ENCODE measurements at places on chromosomes 12 and 14.

GRCh38 chr14:20278414-20278813 lies 27.3 kb downstream of the TTC5 start:
- no peak for DNase-seq

GRCh38 chr12:131008131-131008912 lies 54.6 kb downstream of the ADGRD1 start:
- no peak for DNase-seq

DNA sequence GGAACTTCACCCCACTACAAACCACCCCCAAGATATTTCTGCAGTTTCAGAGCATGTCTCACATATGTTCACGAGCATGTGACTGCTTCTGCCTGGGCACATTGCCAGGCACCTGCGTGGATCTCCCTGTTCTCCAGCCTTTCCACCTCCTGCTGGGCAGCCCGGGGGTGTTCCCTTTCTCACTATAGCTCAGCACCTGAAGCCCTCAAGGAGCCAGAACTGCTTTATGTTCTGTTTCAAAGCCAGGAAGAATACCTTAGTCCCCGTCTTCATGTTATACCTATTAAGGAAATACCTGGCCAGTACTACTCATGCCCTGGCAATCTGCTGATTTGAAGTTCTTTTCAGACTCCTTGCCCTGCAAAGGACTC lies 4.2 kb upstream of the FGF6 start:
- DNase-seq: no peak

- no peak for DNase-seq
These were observed 37.0 kb downstream of the CDKL1 start for GRCh38 chr14:50359631-50360030.

GRCh38 chr12:16636435-16637055 lies 30.6 kb upstream of the LMO3 start:
- no peak for DNase-seq

- DNase-seq: no peak
These were observed 14.9 kb downstream of the GPRC5D start for GRCh38 chr12:12936983-12937491.

DNA sequence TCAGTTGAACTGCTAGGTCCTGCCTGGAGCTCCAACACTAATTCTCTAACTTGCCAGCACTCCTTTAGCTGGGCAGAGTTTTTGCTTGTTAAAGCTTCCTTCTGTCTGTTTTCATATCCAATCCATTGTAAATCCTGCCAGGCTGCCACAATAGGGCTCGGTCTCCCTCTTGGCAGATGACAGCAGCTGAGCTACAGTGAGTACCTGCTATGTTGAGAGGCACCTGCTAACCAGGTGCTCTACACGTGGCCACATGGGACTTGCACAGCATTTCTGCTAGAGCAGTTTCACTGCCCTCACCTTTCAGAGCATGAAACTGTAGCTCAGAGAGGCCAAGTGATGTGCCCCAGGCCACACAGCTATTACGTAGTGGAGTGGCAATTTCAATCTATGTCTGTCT lies 106.6 kb upstream of the NOS1 start:
- DNase-seq: no peak

- no peak for DNase-seq
These were observed 159.7 kb upstream of the BMP4 start for GRCh38 chr14:54116198-54116885.

- no peak for DNase-seq
These were observed 6.7 kb upstream of the FITM1 start for GRCh38 chr14:24123424-24124417.

Measured in AG08396 (cell line).